ENCODE measurements at places on chromosomes 2 and 18.
A peak's percentile ranks its signal among the peaks of the same experiment; 100 is the strongest.

GRCh38 chr2:3173031-3173430 lies 204.6 kb downstream of the EIPR1 start:
- DNase-seq, result no peak

GRCh38 chr2:21500401-21500945 lies 376.7 kb downstream of the TDRD15 start:
- no peak for DNase-seq

GRCh38 chr18:27549335-27550039 lies 364.4 kb upstream of the CHST9 start:
- no peak for DNase-seq

DNA sequence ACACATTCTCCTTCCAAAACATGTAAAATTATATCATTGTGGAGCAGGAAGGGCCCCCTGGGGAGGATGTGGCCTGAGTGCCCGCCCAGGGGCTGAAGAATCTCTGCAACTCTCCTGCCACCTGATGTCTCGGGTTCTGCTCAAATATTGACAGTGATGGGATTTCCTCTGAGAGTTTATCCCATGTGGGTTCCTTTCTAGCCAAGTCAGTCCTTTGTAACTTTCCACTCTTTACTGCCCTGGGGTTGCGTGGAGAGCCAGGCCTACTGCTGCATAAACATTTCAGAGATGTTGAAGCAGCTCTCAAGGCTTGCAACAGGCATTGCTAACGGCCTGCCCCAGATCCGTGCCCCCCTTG lies 4.0 kb upstream of the RAB17 start:
- DNase-seq, result no peak

DNA sequence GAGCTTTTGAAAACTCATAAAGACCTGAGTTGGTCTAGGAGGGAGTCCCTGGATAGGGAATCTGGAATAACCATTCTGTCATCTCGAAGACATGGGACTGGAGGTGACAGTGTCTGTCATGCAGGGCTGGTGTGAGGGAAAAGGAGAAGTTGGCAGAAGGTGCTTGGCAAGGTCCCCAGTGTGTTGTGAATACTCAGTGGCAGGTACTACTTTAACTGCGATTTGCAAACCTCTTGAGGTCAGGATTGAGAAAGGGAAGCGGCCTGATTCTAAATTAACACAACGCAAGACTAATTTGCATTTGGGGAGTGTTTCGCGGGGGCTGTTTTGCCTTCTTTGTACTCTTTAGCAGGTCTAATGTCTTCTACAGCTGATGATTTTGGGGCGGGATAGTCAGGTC lies 77.0 kb upstream of the TMEM200C start:
- no peak for DNase-seq

GRCh38 chr2:190533968-190534309 lies 583 bp downstream of the NEMP2 start:
- DNase-seq, result peak; percentile 17

DNA sequence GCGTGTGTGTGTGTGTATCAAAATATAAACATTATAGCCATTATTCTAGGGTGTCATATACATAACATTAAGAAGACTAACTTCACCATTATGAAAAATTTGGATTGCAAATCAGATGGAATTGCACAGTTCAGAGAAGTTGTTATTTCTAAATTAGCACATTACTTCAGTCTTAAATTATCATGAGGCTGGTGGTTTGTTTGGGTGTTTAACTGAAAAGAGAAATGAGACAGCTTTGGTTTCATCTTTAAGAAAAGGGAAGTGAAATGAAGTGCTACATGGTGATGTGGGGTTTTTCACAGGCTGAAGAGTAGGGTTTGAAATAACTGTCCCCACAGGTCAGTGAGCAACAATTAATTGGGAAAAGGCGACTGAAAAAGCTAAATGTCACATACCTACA lies 161.2 kb upstream of the XIRP2 start:
- DNase-seq, result no peak

DNA sequence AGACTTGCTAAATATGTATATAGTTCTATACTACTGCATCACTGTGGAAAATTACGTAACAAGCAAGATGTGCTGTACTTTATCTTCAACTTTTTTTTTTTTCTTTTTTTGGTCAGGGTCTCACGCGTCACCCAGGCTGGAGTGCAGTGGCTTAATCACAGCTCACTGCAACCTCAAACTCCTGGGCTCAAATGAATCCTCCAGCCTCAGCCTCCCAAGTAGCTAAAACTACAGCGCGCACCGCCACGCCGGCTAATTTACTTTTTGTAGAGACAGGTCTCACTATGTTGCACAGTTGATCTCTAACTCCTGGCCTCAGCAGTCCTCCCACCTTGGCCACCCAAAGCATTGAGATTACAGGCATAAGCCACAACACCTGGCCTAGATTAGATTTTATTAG lies 68.0 kb downstream of the COX7A2L start:
- DNase-seq, result no peak

DNA sequence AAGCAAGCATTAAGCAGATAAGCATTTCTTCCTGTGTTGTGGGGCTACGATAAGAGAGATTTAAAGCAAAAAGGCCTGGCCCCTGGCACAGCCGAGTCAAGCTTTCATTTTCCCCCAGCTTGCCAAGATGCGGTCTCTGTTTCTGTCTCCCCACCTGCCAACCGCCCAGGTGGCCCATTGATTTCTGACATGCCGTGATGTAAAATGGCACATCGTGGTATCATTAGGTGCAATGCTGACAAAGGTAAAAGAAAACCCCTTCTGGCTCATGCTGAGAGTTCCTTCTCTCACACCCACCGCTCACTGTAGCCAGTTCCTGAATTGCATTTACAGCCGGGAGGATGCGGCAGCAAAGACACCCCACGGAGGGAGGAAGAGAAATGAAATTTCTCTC lies 62.8 kb downstream of the BOD1L2 start:
- no peak for DNase-seq

DNA sequence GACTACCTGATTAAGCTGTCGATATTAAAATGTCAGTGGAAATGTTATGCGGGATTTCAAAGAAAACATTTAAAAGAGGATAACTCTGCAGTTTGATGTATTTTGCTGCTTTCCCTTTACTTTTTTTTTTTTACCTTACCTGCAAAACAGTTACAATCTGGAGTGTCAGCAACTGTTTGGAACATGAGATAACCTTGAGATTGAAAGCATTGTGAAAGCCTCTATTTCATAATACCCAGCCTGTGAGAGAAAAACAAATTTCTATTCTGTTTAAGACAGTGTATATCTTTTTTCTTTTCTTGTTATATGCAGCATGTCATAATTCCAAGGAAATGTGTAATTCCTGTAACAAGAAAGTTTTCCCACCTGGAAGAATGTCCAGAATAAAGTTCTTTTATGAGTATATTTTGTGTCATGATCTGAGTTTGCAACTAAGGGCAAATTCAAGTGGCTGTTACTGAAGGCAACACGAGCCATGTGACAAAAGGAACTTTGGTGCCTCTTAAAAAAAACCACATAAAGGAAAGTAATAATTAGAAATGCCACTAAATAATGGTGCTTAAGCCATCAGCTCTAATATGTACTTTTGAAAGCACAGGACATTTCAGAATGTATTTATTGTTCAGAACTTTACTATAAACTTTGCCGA lies 297.0 kb upstream of the DSEL start:
- no peak for DNase-seq

DNA sequence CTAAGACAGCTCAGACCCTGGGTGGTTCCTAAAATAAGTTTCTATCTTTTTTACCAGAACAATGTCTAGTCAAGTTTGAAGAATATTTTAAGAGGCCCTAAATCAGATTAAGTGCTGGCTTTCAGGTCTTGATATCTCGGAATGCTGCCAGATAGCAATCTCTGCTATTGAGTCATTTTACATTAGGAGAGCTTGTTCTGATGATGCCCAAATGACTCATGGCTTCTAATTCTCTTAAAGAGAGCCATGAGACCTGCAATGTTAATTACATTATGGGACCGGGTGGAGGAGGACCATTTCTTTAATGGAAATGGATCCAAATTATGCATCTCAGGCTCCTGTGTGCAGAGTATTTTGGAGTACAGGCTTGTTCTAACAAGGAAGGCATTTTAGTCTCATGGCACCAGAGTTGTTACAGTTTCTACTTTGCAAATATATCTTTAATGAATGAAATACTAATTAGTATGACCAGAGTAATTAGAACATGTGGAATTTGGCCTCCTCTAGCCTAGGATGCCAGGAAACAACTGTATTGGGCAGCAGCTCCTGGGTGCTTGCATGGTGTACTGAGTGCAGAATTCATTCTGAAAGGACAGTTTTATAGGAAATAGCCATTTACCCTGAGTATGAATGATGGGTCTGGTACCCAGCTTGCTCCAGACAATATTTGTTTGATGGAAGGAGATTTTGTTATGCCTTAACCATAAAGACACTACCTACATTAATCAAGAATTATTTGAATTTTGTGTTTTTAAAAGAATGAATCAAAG lies 94.0 kb upstream of the SULT1C3 start:
- no peak for DNase-seq

DNA sequence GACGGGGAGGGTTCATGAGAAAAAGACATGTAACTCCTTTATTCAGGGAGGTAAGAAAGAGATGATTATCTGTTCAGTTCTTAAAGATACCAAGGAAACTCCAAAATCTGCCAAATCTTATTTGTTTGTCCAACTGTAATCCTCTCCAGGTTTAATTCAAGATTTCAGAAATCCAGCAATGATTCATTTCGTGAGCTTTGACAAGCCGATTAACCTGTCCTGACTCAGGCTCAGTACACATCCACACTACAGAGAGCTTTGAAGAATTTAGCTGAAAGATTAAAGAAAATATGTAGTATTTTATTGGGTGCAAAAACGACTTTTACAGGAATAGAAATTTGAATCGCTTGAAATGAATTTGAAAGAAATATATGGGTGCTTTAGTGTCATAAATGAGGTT lies 1.1 kb downstream of the SPAG16 start:
- DNase-seq, result no peak

GRCh38 chr2:216110620-216111019 lies 1.5 kb downstream of the XRCC5 start:
- no peak for DNase-seq

- no peak for DNase-seq
Measured at GRCh38 chr18:61333271-61333745, at the start of gene CDH20. CDH20 (plus strand) TSS chr18:61333430.

DNA sequence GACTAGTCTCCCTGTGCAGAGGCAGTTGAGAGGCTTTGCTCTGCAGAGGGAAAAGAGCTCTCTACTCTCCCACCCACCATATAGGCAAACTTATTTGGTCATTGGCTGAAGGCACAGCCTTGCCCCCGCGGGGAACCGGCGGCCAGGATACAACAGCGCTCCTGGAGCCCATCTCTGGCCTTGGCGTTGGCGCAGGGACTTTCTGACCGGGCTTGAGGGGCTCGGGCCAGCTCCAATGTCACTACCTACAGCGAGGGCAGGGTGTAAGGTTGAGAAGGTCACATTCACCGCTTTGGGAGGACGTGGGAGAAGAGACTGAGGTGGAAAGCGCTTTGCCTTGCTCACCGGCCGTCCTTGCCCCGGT lies 2.2 kb downstream of the ONECUT2 start:
- DNase-seq, result no peak

GRCh38 chr18:48324651-48325050 lies 84.5 kb downstream of the ZBTB7C start:
- DNase-seq, result no peak

GRCh38 chr2:119249855-119250717 lies 26.5 kb downstream of the STEAP3 start:
- DNase-seq, result no peak

GRCh38 chr2:113113807-113114206 lies 13.6 kb upstream of the IL1RN start:
- DNase-seq, result no peak

- no peak for DNase-seq
Measured at GRCh38 chr2:75200140-75201096, 1.1 kb upstream of the TACR1 start.

GRCh38 chr2:221569425-221569845 lies 2.7 kb downstream of the EPHA4 start:
- DNase-seq, result no peak

- no peak for DNase-seq
Measured at GRCh38 chr18:57447154-57447621, 12.0 kb downstream of the ONECUT2 start.

DNA sequence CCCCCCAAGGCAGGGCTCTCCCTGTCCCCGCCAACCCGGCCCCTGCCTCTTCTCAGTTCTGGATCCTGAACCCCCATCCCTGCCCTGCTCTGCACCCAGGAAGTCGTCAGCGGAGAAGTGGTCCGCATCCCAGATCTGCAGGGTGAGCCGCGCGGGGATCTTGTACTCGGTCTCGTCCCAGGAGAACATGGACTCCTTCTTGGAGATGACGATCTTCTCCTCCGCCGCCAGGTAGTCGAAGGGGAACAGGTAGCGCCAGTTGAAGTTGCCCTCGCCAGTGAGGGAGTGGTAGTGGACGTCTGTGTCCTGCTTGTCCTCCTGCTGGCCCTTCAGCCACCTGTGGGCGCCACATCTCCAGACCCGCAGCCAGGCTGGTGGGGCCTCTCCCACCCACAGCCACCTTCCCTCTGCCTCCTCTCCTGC lies 16.3 kb downstream of the OTOF start:
- DNase-seq, result no peak

- DNase-seq, result no peak
Measured at GRCh38 chr2:40364151-40364874, 87.6 kb downstream of the SLC8A1 start.

DNA sequence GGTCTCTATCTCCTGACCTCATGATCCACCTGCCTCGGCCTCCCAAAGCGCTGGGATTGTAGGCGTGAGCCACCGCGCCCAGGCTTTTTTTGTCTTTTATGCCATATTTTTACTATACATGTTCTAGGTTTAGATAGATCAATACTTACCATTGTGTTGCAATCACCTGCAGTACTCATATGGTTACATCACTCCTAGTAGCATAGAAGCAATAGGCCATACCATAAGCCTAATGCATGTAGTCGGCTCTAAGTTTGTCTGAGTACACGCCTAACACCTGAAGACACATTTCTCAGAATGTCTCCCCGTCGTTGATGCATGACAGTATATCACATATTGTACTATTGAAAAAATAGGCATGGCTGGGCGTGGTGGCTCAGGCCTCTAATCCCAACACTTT lies 27.1 kb upstream of the TGIF1 start:
- DNase-seq, result no peak

GRCh38 chr2:136055929-136056688 lies 61.8 kb downstream of the CXCR4 start:
- no peak for DNase-seq

GRCh38 chr2:60544954-60545560 lies 8.4 kb downstream of the BCL11A start:
- no peak for DNase-seq

GRCh38 chr2:40400336-40400953 lies 51.4 kb downstream of the SLC8A1 start:
- DNase-seq, result no peak

GRCh38 chr2:55418512-55419232 lies 984 bp downstream of the CCDC88A start:
- DNase-seq, result no peak

DNA sequence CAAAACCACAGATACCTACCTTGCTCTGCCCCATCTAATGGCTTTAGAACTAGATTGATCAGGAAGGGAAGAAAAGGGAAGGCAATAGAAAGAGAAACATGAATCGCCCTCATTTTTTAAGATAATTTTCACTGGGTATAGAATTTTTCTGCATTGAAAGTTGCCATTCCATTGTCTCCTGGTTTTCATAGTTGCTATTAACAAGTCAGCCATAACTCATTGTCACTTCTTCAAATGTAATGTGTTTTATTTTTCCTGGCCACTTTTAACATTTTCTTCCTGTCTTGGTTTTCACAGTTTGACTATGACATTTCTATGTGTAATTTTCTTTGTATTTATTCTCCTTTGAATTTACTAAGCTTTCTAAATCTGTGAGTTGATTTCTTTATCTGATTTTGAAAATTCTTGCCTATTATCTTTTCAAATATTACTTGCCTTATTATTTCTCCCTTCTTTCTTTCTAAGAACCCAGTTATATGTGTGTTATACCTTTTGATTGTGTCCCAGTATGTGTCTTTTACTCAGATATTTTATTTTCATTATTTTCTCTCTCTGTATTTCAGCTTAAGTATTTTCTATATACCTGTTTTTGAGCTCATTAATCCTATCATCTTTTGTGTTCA lies 85.5 kb upstream of the GLI2 start:
- DNase-seq, result no peak

Measured in stimulated activated CD8-positive, alpha-beta memory T cell treated with anti-CD3 and anti-CD28 coated beads, Interleukin-12 subunit alpha, Interleukin-12 subunit beta, amount 100 ng/mL, for 4 hours (primary cell).